ENCODE measurements at places on chromosomes 16 and 17.

DNA sequence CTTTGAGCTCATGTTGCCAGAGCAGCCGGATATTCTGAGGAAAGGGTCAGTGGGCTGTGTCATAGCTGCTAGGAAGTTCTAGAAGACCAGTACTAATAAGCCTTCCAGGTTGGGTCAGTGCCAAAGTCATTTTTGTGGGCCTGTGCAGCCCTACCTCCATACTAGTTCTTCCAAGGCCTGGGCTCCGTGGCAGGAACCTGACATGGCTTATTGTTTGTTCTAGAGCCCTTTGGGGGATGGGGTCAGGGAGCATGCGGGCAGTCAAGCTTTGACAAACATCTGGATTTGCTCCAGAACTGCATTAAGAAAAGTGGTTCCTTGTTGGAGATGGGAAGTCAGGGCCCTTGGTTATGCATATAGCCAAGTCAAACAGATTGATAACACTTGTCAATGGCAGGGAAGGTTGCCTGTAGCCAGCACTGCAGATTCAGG is 7.6 kb downstream of the ALKBH5 start:
- no peak for DNase-seq

- DNase-seq, result no peak
These were observed 5.3 kb upstream of the KAT7 start for GRCh38 chr17:49783071-49783715.

- DNase-seq, result no peak
These were observed 167.8 kb downstream of the KATNIP start for GRCh38 chr16:27717726-27718125.

GRCh38 chr16:76683051-76683450 is 405.9 kb downstream of the CNTNAP4 start:
- DNase-seq, result no peak

DNA sequence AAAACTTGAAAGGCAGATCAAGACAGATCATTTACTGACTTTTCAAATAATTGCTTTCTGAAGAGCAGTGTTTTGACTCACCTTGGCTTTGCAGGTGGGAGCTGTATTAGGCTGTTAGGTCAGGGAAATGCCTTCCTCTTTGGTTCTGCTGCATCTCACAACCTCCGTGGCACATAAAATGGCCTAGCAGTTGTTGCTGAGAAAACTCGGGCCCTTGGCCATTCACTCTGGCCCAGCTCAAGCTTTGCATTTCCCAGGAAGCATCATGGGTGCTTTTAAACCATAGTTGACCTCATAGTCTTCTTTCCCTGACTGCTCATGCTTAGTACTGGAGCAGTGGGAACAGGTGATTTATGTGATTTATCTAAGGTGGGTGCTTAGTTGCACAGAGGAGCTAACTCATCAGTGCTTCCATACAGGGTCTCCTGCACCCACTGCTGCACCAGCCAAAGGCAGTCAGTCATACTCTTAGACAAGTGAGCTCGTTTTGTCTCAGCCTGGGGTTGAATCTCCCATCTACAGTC is 83.6 kb downstream of the KSR1 start:
- DNase-seq, result no peak

GRCh38 chr17:81489012-81489997 is 23.3 kb downstream of the ACTG1 start:
- DNase-seq, result no peak

- DNase-seq, result no peak
These were observed 167.2 kb upstream of the CDH11 start for GRCh38 chr16:65289022-65289421.

DNA sequence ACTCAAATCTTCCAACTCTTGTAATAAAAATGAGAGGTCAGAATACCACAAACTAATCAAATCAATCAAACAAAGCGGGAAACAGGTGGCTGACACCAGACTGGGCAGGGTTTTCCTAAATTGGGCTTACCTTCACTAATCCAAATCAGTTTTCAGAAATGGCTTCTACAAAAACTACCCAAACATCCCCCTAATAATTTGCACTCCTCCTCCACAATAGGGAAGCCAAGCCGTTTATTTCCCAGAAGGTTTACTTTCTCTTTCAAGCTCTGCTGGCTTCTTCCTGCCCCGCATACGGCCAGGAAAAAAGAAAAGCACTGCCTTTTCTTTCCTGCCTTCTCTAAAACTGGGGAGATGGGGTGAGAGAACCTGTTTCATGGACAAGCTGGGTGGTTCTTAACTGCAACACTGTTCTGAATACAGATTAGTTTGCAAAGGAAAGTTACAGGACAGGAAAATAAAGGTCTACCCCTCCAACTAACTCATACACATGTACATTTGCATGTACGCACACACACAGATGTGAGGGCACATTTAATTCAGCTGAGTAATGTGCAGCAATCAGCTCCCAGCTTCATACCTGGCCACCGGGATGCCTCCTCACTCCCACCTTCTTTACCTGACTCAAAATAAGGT is 9.2 kb downstream of the STAT3 start:
- DNase-seq, result no peak

- no peak for DNase-seq
These were observed 20.3 kb downstream of the NF1 start for GRCh38 chr17:31114956-31115555.

- DNase-seq, result no peak
These were observed 30.0 kb downstream of the B9D1 start for GRCh38 chr17:19332371-19333131.

DNA sequence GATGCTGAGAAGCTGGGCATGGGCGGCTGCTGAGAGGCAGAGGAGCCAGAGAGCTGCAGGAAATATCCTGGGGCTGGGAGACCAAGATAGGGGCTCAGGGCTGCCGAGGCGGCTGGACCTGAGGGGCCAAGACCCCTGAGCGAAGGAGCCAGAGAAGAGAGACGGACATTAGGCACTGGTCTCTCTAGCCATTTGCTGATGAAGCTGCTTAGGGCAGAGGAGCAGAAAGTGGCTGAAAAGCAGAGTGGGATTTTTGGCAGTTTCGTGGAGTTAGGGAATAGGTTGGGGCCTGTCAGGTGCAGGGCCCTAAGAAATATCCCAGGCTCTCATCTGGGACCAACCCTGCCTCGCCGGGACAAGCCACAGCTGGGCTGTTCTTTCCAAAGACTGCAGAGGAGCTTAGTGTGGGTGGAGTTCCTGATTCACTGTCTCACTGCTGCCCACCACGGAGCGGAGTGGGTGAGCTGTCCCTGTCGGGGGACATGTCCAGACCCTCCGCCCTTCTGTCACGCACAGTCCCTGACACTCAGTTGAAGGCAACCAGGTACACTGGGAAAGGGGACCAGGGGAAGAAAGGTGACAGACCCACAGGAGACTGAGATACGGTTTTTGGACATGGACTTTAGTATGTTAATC is 11.3 kb upstream of the DNASE1 start:
- DNase-seq, result no peak

DNA sequence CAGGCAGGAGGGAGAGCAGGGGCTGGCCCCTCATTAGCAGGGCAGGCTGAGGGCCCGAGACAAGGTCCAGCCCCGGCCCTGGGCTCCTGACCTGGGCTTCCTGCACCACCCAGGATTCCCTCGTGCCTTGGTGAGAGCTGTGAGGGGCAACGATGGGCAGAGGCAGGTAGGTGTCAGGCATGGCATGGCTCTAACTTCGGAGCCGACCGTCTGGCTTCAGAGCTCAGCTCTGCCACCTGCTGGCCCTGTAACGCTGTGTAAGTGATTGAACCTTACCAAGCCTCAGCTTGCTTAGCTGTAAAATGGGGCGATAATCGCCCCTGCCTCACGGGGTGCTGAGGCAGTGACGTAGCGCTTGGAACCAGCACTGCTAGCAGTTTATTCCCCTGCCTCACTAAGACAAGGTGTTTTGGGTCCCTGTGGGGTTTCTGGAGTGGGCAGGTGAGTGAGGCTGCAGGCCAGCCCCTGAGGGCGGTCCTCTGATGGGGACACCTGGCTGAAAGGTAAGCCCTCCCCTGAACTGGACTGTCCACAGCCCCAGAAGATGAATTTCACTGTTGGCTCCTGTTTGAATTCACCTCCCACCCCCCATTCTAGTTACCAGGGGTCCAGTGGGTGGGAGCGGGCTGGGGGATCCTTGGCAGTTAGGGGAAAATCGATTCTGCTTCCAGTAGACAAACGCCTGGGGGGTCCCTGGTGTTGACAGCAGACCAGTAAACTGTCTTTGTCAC is 184.8 kb upstream of the GSE1 start:
- DNase-seq, result peak; percentile 49

DNA sequence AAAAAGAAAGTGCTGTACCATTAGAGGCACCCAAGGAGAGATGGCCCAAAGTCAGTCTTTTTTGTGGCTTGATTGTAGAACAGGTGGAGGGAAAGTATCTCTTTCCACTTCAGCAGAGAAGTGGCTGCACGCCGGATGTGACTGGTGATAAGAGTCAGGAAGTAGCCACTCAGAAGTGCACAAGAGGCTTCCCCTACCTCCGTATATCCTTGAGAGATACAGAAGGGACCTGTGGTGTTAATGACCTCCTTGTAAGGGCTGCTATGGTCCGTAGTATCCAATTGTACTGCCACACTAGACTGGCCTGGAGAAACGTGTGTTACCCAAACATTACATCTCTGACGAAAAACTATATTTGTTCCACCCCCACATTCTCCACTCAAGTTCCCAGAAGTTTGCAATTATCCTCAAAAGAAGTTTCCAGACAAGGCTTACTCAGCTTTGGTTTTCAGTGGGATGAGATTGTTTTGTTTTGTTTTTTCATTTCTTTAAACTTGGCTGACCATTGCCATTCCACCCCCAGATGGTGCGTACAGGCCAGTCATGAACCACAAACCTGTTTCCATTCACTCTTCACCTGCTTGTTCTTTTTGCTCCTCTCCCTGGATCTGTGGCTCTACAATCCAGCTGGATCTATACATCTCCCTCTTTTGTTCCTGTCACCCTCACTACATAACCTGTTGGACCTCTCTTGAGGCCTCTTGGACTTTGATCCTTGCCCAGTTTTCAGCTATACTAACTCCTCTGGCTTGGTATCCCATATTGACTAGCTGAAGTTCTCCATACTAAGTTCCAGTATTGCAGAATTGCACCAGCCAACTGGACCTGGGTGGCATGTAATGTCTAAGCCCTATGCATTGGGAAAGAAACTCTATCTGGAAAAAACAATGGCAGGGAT is 20.7 kb upstream of the MED13 start:
- no peak for DNase-seq

DNA sequence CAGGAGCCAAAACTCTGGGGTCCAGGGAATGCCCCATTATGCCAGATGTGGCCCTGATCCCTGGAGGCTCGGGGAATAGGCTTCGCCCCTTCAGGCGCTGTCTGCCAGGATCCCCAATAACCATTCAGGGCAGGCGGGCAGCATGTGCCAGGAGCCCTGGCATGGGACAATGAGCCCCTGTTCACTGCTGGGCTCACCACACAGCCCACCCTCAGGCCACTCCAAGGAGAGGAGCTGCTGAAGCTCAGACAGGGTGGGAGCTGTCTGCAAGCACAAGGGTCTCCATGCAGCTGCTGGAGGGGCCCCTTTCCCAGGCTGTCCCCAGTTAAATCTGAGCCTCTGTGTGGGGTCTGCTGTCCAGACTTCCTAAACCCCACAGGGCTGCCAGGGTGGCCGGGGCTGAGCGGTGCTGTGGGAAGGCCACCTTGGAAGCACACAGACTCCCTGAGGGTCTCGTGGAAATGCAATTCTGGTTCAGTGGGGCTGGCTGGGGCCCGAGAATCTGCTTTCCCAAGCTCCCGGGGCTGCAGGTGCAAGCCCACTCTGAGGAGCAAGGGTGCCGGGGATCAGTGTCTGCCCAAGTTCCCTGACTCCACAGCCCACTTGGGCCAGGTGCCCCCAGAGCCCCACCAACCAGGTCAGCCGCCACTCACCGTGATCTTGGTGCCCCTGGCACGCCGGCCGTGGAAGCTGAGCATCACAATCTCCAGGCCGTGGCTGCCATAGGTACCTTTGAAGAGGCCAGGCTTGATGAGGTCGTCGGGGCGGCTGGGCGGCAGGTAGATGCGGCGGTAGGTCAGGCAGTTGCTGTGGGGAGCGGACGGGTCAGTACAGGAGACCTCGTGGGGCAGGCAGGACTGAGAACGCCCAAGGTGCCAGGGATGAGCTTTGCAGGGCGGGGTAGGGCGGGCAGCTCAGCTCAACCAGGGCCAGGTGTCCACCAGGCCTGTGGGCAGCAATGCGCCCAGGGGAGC is 17.7 kb upstream of the C16orf95 start:
- DNase-seq, result no peak

GRCh38 chr17:2192367-2193057 is 111.1 kb downstream of the SMG6 start:
- DNase-seq, result peak; percentile 35

GRCh38 chr17:19338031-19338990 is 24.2 kb downstream of the B9D1 start:
- peak; percentile 53 for DNase-seq

DNA sequence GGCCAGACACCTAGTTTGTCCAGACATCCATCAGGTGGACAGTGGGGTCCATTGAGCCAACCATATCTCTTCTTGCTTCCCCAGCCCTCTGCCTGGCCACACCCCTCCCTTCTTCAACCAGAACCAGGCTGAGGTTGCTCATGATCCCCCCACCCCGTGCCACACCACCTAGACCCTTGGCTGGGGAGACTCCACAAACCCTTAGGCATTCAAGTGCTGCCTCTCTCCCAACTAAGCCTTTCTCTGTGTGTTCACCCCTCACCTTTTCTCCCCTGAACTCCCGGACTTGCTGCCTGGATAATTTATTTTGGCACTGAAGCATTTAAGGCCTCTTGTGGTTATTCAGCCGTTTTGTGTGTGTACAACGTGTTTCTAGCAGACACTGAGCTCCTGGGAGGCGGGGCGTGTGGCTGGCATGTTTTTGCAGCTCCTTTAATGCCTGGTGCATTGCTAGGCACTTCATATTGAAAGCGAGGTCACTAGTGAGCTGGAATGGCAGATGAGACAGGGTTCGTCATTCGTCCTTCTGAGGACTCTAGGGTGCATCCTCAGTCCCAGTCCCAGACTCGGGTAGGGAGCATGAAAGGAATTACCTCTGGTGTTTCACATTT is 28.7 kb downstream of the CACNA1G start:
- no peak for DNase-seq

GRCh38 chr16:17412221-17412620 is 58.5 kb downstream of the XYLT1 start:
- DNase-seq, result no peak

- DNase-seq, result peak; percentile 79
These were observed at the start of gene ADCY7 for GRCh38 chr16:50266337-50267091. TSS of gene ADCY7 (plus strand) at chr16:50266551. CDS start at chr16:50288180, 21,629 bp downstream.

DNA sequence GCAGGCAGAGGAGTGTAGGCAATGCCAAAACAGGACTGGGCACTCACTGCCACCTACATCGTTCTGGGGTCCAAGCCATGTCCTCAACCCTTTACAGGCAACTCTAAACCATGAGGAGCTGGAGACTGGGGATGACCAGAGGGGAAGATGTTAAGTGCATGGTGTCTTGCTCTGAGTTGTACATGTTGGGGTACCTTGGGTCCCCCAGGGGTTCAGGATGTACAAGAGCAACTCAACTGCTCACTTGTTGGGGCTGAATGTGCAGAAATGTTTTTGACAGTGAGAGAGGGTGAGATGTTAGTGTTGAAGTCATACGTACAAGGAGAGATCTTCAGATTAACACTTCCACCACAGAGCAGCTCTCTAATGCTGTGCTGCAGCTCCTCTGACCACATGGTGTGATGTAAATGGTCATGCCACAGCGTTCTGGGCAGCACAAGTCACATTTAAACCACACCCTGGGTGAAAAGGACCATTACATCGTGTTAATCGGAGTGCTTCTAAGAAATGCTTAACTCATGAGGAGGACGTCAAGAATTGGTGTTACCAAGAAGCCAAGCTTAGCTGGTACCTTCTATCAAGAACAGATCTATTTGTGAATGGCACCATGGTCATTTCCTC is 2.4 kb downstream of the CCL18 start:
- no peak for DNase-seq

GRCh38 chr16:87602821-87603683 is 744 bp downstream of the JPH3 start:
- no peak for DNase-seq
